ENCODE measurements at places on chromosomes 7 and 10. TPM values are rescaled to one million over a fixed set of nuclear protein-coding genes. Genes with fewer than 3 reads are reported as not detected.

The SPDYE9 gene
- total RNA-seq, result not detected

The CAMK2B gene
- under 0.01 TPM for total RNA-seq

The IKZF1 gene
- not detected for total RNA-seq

The PDK4 gene
- total RNA-seq, result 17.8 TPM

The AGBL3 gene
- total RNA-seq, result 1.6 TPM

The PHKG1 gene
- 0.65 TPM for total RNA-seq

The ZNF485 gene
- total RNA-seq, result 1.4 TPM

The ACBD7 gene
- total RNA-seq, result 3.1 TPM

The RPEL1 gene
- not detected for total RNA-seq

The INSYN2A gene
- not detected for total RNA-seq

The RELN gene
- total RNA-seq, result 899 TPM

The CTBP2 gene
- total RNA-seq, result 84.2 TPM

The ENTPD1 gene
- 10.3 TPM for total RNA-seq

The PARD3 gene
- total RNA-seq, result 45.8 TPM

The TMEM273 gene
- 68.0 TPM for total RNA-seq

The TMEM225B gene
- total RNA-seq, result not detected

The MSS51 gene
- total RNA-seq, result 1.4 TPM

The TMEM140 gene
- total RNA-seq, result 36.8 TPM

The LHPP gene
- 4.4 TPM for total RNA-seq

The MALRD1 gene
- total RNA-seq, result not detected

The UNC5B gene
- total RNA-seq, result 5.3 TPM

The PLXDC2 gene
- total RNA-seq, result 0.32 TPM

The BICC1 gene
- total RNA-seq, result 0.16 TPM

The ABCC2 gene
- total RNA-seq, result 0.65 TPM

The PIK3AP1 gene
- total RNA-seq, result 0.13 TPM

The UNCX gene
- total RNA-seq, result not detected

The ATOH7 gene
- total RNA-seq, result not detected

The ING3 gene
- 21.1 TPM for total RNA-seq

The HOXA5 gene
- total RNA-seq, result 8.3 TPM

The NUTM2B gene
- 0.25 TPM for total RNA-seq

The MNX1 gene
- not detected for total RNA-seq

The FAM25G gene
- not detected for total RNA-seq

The ZNF488 gene
- 0.13 TPM for total RNA-seq

The WEE2 gene
- total RNA-seq, result not detected

The HMX2 gene
- not detected for total RNA-seq

The DIP2C gene
- total RNA-seq, result 2.9 TPM

The GIMAP6 gene
- 136 TPM for total RNA-seq

The HECW1 gene
- total RNA-seq, result not detected

The GHITM gene
- total RNA-seq, result 140 TPM

The FANK1 gene
- total RNA-seq, result 2.3 TPM

The THNSL1 gene
- 1.1 TPM for total RNA-seq

The BBS9 gene
- 7.1 TPM for total RNA-seq

The C10orf62 gene
- 0.06 TPM for total RNA-seq

The ANKRD22 gene
- total RNA-seq, result not detected

The MOSPD3 gene
- total RNA-seq, result 7.6 TPM

The CCDC172 gene
- total RNA-seq, result not detected

The FAM221A gene
- 4.2 TPM for total RNA-seq

The ADAM8 gene
- total RNA-seq, result 1.6 TPM

The FGFR2 gene
- total RNA-seq, result not detected

The TMEM176B gene
- not detected for total RNA-seq

The TAX1BP1 gene
- 48.1 TPM for total RNA-seq

The NEUROG3 gene
- not detected for total RNA-seq

The STK31 gene
- 0.13 TPM for total RNA-seq

The TBX20 gene
- total RNA-seq, result not detected

The DENND2A gene
- total RNA-seq, result under 0.01 TPM

The KLF14 gene
- total RNA-seq, result not detected
